Hematopoietic multipotent progenitor cell treated with erythropoietin and hydrocortisone succinate and interleukin-3 and kit ligand, for 8 days (in vitro differentiated cells): ENCODE measurements at places on chromosomes 13 and 19.

- no peak for DNase-seq
Measured at GRCh38 chr19:54317108-54317964, 4.4 kb upstream of the LILRA5 start.

- peak; percentile 5 for DNase-seq
Measured at GRCh38 chr13:34926508-34926907, 15.6 kb upstream of the NBEA start.

- peak; percentile 35 for DNase-seq
Measured at GRCh38 chr19:13056052-13056660, 46.5 kb downstream of the LYL1 start.

DNA sequence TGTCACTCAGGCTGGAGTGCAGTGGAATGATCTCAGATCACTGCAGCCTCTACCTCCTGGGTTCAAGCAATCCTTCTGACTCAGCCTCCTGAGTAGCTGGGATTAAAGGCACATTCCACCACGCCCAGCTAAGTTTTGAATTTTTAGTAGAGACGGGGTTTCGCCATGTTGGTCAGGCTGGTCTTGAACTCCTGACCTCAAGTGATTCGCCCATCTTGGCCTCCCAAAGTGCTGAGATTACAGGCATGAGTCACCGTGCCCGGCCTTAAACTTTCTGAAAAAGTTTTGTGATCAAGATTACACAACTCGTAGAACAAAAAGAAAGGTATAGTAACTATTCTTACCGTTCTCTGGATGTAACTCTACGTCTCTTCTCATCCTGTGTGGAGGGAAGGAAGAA is 21.2 kb downstream of the DNMT1 start:
- no peak for DNase-seq

DNA sequence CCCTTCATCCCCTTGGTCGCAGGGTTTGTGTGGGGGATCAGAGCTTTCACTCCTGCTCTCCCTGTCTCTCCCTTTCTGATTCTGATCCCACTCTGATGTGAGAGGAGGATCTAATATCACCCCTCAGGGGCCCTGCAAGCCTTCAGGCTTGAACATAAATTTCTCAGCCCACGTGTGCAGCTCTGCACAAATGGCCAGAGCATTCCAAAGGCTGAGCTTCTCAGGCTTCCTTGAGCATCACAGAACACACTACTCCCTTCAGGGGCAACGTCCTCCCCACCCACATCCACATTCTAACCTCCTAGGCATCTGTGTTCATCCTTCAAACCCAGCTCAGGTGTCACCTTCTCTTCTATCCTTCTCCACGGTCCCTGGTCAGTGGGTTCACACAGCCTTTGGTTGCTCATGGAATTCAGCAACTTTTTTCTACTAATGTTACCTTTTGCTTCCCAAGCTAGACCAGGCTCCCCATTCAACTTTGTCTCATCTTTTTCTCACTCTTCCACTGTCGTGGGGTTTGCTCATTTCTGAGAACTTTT is 24.4 kb upstream of the DOCK9 start:
- DNase-seq: no peak

GRCh38 chr13:65378943-65379519 is 1851.1 kb downstream of the PCDH9 start:
- DNase-seq: peak; percentile 5

DNA sequence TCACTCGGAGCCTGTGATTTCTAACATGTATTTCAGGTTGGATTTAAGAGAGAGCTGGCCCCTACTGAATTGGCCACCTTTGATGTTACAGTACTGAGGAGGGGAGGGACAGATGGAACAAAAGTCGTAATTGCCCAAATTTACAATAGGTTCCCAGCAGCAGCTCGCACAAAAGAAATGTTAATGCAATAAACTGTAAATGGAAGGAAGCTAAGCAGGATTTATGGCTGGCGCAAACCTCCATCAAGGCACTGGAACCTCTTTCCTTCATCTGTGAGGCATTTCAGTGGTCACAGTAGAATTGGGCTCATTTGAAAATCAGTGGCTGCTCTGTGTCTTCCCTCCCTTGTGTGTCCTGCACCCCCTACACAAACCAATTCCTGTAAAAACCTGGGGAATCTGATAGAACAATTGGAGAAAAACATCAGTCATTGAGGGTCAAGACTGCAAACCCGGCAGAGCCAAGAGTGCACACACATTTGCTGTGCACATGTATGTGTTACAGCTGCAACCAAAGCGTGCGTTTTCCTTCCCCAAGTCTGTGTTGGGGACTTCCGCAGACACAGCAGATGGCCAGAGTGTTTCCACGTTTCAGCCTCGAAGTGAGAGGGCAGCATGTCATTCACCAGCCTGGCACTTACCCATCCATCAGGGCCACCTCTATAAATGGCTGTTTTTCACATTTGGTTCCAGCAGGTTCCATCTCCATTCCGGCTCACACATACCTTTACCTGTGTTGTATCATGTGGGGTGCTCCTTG is 192.8 kb downstream of the TM9SF2 start:
- no peak for DNase-seq

DNA sequence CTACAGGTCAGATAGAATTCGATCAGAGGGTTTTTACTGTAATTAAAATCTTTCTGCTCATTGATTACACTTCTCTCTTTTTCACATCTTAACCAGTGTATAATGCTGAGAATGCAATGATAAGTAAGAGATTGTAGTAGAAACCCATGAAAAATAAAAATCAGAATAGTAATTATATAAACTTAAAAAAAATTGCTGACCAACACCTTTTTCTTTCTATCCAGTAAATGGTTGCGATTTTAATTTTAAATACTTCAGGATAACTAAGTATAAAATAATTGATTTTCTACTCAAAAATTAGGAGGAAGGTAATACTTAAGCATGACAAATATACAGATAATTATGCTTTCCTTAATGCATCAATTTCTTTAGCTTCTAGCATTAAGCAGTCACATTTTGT is 910.6 kb upstream of the GPC6 start:
- no peak for DNase-seq

- no peak for DNase-seq
Measured at GRCh38 chr13:114286808-114287207, 5.4 kb downstream of the UPF3A start.

- no peak for DNase-seq
Measured at GRCh38 chr13:30918662-30919405, 12.8 kb downstream of the MEDAG start.

- DNase-seq: peak; percentile 85
Measured at GRCh38 chr19:41144403-41144802, 30.2 kb downstream of the CYP2F1 start.

DNA sequence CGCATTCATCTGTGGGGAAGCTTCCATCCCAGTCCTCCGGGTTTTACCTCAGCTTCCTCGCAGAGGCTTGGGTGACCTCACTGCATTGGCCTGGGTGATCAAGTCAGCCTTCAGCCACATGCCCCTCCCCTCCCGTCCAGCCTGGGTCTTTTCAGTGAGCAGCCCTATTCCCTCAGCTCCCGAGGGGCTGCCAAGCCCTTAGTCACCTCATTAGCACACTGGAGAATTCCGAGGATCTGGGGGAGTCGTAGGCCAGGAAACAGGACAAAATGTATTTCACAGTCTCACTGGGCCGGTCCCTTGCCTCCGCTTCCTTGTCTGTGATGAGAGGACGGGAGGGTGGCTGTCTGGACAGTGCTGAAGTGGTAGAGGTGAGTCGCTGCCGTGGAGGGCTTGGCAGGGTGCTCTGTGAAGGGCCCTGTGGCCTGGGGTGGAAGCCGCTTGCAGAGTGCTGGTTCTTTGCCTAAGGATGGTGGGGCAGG is 19.9 kb downstream of the KDM4B start:
- no peak for DNase-seq

DNA sequence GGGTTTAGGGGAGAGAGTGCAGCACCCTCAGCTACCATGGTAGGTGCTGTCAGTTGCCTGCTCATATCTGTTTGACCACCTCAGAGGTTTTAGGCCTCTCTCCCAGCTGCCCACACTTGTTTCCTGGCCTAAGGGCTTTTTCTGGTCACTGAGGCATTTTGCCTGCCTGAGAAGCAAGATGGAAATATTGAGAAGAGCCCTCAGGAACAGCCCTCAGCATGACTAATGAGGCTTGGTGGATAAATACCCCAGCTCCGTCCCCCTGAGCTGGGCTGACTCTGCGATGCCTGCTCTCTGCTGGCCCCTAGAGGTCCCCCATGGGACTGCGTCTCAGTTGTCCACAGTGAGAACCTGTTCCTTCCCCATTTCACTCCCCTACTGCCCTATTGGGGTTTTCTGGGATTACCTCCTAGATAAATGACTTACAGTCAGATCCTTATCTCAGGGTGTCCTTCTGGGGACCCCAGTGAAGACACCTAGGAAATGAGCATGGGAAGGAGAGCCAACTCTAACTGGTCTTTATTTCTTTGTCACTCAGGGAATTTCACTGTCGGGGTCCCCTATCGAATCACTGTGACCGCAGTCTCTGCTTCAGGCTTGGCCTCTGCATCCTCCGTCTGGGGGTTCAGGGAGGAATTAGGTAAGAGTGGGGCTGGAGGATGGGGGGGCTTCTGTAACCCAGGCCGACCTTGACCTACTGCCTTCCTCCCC is 13.3 kb downstream of the PALM3 start:
- peak; percentile 65 for DNase-seq

DNA sequence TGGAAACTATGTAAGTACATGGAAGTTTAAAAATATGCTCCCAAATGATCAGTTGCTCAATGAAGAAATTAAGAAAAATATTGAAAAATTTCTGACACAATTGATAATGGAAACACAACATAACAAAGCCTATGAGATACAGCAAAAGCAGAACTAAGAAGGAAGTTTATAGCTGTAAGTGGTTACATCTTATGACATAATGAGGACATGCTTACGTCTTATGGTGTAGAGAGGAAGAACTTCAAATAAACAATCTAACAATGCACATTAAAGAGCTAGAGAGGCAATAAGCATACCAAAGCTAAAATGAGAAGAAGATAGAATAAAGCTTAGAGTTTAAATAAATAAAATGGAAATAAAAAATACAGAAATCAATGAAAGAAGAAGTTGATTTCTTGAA is 50.0 kb upstream of the CEACAM21 start:
- no peak for DNase-seq

- DNase-seq: no peak
Measured at GRCh38 chr13:88085036-88085435, 413.9 kb downstream of the SLITRK5 start.

DNA sequence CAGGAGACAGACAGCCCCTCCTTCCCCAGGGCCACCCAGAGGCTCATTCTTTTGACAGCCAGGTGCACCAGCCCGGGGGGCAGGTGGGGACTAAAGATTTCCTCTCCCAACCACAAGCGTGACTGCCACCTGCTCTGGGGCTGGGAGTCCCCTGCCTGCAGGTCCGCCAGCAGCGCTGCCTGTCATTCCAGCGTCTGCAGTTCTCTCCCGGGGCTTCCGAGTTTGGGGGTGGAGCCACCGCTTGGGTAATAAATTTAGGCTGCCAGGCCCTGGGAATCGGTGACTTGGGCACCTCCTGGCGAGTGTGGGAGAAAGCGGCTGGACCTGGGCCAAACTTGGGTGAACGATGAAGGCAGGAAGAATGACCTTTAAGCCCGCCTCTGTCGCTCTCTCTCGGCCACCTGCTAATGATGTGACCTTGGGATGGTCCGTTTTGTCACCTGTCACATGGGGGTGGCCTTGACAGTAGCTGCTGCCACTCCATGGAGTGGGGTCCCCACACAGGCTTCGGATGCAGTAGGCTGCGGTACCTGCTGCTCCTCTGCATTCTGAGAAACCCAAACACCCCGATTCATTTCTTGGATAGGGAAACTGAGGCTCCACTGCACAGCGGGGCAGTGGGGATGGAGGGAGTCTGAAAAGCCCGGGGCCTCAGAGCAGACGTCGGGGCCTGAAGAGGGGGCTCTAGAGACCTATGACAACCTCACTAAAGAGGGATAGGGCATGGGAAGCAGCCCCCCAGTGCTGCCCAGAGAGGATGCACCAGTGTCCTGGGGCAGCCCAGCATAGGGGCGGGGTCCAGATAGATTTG is 12.8 kb downstream of the FUT6 start:
- peak; percentile 68 for DNase-seq

- no peak for DNase-seq
Measured at GRCh38 chr13:20077086-20077485, 83.8 kb downstream of the GJA3 start.

- no peak for DNase-seq
Measured at GRCh38 chr13:77431449-77431848, 104.1 kb upstream of the SCEL start.

GRCh38 chr13:18946738-18947137 is 234.9 kb downstream of the TUBA3C start:
- DNase-seq: no peak
